AG09319 (cell line): ENCODE measurements at places on chromosomes 2 and 18.

GRCh38 chr2:46718784-46719183 is 196.8 kb downstream of the MCFD2 start:
- no peak for DNase-seq

DNA sequence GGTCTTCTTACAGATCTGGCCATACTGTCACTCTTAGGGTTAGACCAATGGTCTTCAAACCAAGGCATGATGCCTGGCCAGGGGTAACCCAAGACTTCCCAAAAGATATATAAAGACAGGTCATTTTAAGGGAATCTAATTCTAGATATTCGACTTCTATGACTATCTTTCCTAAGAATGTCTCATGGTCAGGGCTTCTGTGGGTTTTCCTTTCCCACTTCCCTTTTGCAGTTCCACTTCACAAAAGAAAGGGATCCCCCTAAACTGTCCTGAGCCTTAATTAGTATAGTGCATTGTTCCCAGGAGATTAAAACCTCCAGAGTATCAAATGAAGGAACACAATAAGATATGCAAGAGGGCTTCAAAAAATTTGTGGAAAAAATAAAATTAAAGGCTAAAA is 223.6 kb upstream of the SIX2 start:
- DNase-seq: no peak

GRCh38 chr2:204122425-204122824 is 185.9 kb downstream of the ICOS start:
- DNase-seq: no peak

GRCh38 chr2:37623406-37623805 is 48.0 kb downstream of the CDC42EP3 start:
- no peak for DNase-seq

- no peak for DNase-seq
Measured at GRCh38 chr2:121994238-121995206, 239.1 kb downstream of the TSN start.

- DNase-seq: no peak
Measured at GRCh38 chr2:119202610-119203310, 20.9 kb upstream of the STEAP3 start.

DNA sequence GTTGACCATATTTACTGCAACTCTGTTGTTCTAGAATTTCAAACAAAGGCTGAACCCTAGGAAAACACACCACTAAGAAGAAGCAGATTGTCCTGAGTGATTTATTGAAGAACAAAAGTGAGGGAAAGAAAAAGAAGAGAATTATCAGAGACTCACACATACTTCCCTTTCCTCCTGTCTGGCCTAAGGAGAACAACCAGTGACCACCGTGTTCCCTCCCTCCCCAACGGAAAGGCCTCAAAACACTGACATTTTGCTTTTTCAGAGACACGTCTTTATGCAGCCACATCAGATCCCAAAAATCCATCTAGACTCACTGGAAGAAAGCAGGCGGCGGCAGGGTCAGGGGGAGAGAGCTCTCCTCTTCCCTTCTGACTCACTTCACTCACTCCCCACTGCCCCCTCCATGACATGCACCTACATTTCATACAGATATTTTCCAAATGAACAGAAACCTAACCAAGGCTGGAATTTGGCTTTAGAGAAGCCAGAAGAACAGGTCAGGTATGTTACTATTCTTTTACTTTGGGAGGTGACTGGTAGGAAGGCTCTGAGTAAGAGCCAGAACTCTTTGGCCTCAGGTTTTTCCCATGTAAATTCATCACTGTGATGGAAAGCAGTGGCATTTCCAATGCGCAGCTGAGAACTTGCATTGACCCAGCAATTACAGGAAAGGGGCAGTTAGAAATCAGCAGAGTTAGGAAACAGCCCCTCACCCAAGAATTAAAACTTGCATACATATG is 169.9 kb downstream of the BCL11A start:
- DNase-seq: no peak

- DNase-seq: peak; percentile 14
Measured at GRCh38 chr2:24559473-24560113, 68.5 kb downstream of the NCOA1 start.

DNA sequence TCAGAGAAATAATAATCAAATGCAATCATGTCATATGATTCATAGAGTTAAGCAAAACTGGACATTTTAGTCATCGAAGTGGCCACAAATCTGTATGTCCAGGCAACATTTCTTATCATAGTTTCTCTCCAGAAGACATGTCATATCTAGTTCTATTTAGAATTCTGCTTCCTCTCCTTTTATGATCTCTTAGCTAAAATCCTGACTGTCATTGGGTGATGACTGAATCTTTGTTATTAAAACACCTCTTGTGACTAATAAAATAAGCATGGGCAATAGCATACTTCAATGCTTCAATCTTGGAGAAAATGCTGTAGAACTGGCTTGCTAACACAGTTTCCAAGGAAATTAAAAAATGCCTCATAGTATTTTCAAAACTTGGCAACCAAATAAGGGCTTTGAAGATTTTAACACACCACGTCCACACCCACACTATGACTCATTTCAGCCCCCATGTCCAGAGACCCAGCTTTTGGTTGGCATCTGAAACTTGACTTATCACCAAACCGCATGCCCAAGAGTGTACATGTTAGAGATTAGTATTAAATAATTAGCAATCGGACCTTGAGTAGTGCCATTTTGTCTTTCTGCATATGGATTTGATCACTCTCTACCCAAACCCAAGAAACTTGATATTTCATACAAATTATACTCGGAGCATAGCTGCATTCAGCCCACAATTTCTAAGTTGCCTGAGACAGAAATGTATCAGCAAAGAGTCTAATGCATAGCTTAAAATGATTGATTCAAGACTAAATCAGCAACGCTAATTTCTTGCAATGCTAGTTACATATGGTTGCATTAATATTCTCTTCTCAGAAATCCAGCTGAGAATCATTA is 106.5 kb upstream of the ETAA1 start:
- DNase-seq: peak; percentile 71

- DNase-seq: no peak
Measured at GRCh38 chr2:187266147-187266546, 181.9 kb downstream of the CALCRL start.

- no peak for DNase-seq
Measured at GRCh38 chr18:10499230-10499629, 26.6 kb upstream of the NAPG start.

GRCh38 chr2:190837420-190837819 is 43.2 kb upstream of the GLS start:
- no peak for DNase-seq

- DNase-seq: no peak
Measured at GRCh38 chr2:19371996-19372582, 13.7 kb upstream of the OSR1 start.

DNA sequence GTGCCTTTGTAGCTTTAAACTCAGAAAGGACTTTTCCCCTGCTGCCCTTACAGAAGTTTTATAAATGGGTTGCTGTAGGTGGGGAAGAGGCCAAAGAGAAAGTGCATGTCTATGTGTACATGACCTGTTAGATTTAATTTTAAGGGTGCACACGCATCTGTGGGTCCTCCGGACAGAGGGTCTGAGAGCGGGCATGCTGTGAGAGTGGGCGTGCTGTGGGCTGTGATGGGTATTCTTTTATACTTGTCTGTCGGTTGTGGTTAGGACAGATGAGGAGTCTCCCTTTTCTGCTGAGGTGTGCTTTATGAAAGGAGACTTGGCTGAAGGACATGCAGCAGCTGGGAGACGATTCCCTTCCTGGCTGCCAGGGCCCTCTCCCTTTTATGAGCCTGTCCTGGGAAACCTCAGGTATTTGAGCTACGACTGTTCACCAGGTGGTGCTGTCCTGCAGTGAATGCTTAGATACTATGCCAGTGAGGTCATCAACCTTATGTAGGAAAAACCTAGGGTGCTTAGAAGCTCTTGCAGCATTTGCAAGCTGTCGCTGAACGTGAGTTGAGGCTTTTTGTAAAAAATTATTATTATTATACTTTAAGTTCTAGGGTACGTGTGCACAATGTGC is 67.5 kb downstream of the TANC1 start:
- DNase-seq: no peak

DNA sequence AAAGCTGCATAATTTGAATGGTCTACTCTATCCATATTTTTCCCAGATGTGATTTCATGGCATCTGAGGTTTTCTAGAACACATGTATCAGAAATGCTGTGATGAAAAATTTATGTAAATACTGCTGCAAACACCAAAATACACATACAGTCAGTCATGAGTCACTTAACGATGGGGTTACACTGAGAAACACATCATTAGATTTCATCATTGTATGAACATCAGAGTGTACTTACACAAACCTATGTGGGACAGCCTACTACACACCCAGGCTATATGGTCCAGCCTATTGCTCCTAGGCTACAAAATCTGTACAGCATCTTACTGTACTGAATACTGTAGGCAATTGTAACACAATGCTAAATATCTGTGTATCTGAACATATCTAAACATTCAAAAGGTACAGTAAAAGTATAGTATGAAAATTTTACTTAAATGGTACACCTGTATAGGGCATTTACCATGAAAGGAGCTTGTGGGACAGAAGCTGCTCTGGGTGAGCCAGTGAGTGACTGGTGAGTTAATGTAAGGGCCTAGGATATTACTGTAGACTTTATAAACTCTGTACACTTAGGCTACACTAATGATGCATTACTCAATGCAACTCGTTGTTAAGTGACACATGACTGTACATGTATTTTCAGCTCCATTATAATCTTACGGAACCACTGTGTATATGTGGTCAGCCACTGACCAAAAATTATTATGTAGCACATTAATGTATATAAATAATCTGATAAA is 33.5 kb downstream of the PNO1 start:
- peak; percentile 64 for DNase-seq

DNA sequence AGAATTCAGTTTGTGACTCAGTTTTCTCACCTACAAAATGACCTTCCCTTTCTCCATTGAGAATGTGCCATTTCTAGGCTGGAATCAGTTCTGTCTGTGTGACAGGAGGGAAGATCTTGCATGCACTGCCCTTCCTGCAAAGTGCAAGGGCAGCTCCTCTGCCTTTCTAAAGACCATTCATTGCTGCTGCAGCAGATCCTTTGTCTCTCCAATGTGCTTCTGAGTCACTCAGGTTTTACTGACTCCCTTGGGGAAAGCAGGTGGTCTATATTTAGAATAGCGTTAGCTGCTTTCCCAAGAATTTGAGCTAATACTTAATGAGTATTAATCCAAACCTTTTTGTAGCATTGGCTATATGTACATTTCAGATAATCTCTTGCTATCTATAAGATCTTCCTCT is 62.5 kb downstream of the DAW1 start:
- no peak for DNase-seq

DNA sequence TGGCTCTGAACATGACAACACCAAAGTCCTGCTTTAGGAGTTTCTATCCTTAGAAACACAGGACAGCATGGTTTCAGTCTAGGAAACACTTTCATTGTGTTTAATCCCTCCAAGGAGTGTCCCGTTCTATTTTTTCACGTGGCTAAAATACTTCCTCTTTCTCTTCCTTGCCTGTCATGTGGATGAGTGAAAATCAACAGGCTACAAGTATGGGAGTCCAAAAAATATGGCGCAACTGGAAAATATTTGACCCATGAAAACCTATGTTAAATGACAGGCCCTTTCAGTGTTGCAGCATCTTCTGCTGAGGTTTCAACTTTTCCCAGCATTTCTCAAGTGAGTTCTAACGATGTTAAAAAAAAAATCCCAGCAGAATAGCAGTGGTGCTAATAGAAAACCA is 146.3 kb downstream of the LAMA3 start:
- DNase-seq: no peak

DNA sequence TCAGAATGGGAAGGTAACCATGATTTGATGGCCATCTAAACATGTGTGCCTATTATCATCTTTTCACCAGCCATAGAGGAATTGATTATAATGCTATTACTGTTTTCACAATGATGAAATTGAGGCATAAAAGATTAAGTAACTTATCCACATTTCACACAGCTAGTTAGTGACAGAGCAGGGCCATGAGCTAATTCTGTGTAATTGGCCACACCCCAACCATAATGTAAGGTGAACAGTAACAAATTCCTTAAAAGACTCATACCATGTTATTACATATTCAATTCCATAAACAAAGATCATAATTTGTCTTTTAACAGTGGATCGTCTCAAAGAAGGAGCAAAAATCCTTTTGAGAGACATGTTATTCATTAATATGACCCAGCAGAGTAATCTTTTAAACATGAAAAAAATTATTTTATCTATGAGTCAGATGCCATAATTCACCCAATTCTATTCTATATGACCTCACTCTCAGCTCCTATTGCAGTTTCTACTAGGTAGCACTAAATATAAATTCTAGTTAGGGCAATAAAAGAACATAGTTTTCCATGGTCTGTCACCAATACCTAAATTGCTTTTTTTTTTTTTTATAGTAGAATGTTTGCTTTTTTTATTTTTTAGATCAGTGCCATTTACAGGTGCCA is 475.8 kb upstream of the SLC39A10 start:
- DNase-seq: no peak

DNA sequence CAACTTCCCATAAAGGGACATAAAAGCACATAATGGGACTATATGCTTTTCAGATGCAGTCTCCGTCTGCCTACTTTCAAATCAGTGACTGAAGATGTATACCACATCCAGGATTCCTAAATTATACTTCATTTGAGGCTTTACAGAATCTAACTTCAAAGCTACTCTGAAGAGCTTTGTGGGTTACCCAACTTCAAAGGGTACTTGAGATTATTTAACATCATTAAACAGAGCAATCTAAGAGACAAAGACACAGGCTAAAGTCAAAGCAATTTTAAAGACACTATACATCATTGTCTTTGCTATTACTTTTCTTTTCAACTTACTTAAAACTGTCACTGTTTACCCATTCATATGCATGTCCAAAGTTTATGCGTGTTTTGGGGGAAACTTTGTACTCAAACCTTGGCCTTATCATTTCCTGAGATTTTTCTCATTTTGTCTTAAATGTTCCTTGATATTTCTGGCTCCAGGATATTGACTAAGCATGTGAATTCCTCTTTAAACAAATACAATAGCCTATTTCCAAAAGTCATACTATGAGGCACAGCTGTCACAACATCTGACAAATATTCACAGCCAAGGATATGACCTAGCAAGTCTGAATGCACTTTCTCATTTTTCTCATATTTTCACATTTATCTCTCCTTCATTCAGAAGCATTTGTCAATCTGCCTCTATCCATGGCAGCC is 1985.1 kb upstream of the PIK3C3 start:
- DNase-seq: no peak

- DNase-seq: no peak
Measured at GRCh38 chr2:221442128-221442527, 130.0 kb downstream of the EPHA4 start.
